ENCODE measurements at places on chromosomes 12 and 14.

DNA sequence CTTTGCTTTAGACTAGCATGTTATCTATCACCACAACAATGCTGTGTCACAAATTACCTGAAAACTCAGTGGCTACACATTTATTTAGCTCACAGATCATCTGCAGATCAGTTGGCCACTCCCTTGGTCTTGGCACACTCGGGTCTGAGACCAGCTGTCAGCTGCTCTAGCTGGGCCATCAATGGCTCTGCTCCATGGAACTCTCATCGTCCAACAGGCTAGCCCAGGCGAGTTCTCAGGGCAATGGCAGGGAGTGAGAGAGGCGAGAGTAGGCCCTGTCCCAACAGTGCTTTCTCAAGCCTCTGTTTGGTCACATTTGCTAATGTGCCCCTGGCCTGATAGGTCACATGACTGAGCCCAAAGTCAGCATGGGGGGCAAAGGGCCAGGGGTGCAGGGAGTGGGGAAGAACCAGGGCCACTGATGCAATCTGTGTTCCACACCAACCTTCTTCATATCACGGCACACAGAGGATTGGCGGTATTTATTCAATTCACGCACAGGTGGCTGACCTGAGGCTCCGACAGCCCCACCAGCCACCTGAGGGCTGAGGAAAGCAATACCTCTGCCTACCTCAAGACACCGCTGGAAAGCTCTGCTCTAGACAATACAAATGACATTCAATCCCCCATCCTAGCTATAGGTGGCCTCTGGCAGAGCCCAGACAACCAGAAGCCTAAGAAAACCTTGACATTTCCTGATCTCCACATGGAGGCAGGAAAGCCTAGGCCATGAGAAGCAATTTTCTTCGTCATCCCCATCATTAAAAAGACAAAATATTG lies 82.5 kb downstream of the NT5DC3 start:
- no peak for DNase-seq

DNA sequence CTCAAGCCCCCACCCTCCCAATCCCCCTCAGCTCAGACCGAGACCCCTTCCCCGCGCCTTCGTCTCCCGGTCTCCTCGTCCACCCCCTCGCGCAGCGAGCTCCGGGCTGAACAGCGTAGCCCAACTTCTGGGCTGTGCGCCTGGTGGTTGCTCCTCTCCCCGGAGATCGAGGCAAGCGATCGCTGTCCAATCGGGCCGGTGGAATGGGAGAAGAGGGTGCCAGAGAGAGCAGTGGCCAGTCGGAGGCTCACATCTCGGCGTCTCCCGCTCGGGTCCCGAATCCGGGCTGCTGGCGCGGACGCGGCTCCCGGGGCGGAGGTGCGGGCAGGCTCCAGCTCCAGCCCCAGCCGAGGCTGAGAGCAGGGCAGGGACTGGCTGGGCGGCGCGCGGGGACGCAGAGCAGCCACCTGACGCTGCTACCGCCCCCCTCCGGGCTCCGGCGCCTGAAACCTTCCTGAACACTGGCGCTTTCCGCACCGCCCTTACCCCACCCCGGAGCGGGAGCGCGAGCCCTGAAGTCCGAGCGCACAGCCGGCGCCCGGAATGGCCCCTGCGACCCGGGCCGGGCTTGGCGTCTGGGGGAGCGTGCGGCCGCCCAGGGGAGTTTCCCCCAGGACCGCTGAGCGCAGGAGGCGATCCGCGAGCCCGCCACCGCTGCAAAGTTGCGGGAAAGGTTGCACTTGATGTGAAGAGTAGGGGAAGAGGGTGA lies 508 bp upstream of the KCNH5 start:
- DNase-seq, result no peak

GRCh38 chr14:61074852-61075251 lies 93.8 kb downstream of the SLC38A6 start:
- DNase-seq, result no peak

GRCh38 chr12:118103201-118103600 lies 610 bp downstream of the VSIG10 start:
- no peak for DNase-seq

DNA sequence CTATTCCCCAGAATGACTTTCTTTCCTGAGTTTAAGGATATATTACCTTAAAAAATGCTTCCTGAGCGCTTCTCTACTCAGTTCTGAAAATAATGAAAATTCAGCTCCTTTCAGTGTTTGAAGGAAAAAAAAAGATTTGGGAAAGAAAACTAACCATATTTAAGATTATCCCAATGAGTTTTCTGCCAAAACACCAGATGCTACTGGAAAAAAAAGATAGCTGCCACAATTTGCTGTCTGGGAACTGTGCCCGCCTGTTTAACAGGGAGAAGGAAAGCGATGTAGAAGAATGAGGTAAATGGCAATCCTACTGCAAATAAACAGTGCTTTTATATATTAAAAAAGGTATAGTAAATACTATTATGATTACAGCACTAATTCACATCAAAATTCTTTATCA lies 367.6 kb upstream of the PRICKLE1 start:
- DNase-seq, result no peak

DNA sequence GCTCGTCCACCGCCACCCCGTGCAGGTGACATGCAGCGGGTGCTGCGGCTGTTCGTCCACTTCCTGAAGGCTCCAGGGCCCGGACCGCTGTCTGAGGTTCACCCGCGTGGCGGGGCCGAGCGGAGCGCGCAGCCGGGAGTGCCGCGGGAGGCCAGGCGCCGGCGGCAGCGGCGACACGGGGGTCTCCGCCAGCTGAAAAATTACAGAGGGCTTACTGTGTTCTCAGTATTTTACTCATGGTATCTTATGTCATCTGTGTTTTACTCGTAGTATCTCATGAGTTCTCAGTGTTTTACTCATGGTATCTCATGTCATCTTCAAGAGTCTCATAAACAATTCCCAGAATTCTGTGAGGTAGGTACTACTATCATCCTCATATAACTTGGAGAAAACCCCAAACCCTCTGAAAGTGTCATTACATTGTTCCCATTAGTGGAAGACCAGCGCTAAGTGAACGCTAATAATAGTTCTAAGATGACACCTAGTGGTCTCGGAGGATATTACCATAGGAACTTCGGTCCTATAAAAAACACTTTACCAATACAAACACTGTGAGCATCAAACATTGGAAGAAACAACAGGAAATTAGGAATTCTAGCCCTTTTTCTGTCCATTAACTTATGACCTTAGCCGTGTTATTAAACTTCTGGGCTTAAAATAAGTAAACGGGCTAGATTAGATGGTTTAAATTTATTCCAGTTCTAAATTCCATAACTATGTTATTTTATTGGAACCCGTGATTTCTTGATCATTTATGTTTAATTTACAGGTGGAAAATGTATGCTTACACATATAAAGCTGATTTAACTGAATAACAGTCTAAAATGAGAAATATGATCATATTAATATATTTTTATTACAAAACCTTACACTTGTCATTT lies 32.4 kb downstream of the AK7 start:
- DNase-seq, result peak; percentile 76
